Cerebellum (tissue), 4 donors: ENCODE measurements at places on chromosomes 13 and 19. TPM values are rescaled to one million over a fixed set of nuclear protein-coding genes. Genes with fewer than 3 reads are reported as not detected.

DNA sequence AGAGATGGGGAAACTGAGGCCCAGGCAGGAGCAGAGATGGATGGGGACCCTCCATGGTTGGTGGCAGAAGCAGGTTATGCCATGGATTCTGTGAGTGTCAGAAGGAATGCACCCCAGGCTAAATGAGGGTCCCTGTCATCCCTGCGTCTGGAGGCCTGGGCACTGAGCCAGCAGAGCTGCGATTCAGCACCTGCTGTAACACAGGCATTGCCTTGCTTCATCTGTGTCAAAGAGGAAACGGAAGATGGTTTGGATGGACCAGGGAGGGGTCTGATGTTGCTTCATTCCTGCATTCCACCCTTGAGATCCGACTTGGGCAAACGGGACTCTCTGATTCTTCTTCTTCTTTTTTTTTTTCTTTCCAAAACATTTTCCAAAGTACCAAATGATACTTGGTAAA, 1.2 kb downstream of the C5AR1 start:
- DNase-seq, result no peak

GRCh38 chr19:7898967-7899366, 4.7 kb upstream of the MAP2K7 start:
- DNase-seq, result no peak

DNA sequence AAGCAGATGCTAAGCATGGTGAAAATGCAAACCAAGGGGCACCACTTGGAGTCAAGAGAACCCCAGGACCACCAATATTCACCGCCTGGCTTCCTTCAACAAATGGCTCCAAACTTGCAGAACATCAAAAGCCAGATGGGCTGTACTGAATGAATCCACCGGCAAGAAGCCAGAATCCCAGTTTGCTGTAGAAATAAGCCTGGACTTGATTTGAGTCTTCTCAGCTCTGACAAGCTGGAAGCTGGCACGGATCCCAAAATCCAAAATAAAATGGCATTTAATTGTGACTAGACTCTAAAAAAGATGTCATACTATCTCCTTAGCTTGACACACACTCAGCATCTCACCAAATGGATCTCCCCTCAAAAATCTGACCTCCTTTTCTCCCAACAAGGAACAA, 11.9 kb downstream of the EFNB2 start:
- DNase-seq, result peak; percentile 62

DNA sequence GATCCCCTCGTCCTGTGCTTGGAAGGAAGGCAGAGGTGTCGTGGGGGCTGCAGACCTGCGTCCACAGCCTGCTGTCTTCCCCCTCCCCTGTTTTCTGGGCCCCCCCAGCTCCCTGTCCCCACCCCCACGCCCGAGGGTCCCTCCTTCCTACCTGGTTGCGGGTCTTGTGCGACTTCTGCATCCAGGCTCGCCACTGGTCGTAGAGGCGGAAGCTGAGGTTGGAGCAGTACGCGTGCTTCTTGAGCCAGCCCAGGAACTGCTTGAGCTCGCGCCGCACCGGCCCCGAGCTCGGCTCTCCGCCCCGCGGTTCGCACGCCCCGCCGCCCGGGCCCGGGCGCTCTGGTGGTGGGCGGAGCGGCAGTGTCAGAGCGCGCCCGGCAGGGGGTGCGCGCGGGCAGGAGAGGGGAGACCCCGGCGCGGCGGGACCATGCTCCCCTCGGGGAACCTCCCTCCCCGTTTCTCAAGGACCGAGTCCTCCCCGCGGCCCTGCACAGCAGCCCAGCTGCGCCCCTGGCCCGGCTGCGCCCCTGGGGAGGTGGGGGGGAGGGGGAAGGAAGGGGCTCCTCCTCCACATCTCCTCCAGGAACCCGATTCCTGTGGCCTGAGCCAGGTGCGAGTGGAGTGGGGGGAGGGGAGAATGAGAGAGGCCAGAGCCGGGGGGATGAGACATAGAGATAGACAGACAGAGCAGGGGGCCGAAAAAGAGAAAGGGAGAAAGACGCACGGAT, 5.7 kb downstream of the REX1BD start:
- peak; percentile 82 for DNase-seq

- no peak for DNase-seq
Measured at GRCh38 chr13:50205581-50205980, 190.3 kb downstream of the KCNRG start.

- DNase-seq, result no peak
Measured at GRCh38 chr13:100502446-100502845, 86.1 kb downstream of the GGACT start.

- DNase-seq, result peak; percentile 83
Measured at GRCh38 chr13:24160458-24161009, at the start of gene SPATA13. Gene SPATA13, plus strand, starts transcription at chr13:24160720. Its CDS starts 62,210 bp downstream, at chr13:24222930.

GRCh38 chr13:99313501-99313900, 6.3 kb upstream of the GPR183 start:
- DNase-seq, result no peak

DNA sequence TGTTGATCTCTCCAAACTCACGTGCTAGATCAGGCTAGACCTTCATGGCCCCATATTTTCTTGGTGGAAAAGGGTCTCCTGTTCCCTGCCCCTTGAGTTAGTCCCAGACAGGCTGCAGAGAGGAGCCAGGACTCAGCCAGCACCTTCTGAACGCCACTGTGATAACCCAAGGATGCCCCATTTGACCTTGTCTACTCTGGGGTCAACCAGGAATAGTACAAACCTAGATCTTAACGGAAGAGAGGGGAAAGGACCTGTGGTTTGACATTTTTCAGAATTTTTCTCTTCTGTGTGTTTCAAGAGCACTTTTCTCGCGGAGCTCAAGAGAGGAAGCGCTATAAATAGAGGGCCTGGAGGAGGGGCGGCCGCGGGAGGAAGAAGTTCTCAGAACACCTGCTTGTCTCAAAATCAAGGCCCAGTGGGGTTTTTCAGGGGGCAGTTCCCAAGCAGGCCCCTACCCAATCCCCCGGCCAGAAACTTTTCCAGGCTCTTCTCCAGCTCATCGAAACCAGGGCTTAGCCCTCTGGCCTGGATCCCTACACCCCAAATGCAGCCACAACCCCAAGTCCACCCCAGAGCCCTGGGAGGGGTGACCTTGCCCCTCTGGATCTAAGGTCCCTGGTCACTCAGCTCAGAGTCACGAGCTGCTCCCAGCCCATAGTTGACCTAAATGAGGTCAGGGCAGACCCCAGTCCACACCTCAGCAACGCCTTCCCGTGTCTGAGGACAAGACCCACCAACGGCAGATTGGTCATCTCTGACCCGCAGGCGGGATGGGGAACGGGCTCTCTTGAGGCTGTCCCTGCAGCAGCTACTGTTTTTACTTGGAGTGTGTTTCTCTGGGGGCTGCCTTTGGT, 75.6 kb upstream of the TM9SF2 start:
- DNase-seq, result no peak

DNA sequence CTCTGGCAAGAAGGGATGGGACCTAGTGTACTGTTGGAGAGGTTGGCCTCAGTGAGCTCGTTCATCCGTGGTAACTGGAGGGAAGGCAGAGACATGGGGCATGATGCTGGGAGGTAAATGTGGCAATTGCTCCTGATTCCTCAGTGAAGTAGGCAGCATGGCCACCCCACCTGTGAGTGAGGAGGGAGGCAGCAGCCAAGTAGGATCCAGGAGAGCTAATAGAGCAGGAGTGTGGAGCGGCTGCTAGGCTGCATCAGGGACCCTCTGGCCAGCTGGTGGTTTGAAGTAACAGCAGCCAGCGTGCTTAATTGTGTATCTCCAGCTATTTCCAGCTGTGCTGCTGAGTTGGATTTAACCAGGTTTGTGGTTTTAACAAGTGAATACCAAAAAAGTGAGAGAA, 24.7 kb downstream of the TM9SF2 start:
- DNase-seq, result no peak

- DNase-seq, result no peak
Measured at GRCh38 chr13:38990693-38991092, at the start of gene STOML3. Gene STOML3, minus strand, starts transcription at chr13:38990831. Its CDS starts 110 bp downstream, at chr13:38990721.

DNA sequence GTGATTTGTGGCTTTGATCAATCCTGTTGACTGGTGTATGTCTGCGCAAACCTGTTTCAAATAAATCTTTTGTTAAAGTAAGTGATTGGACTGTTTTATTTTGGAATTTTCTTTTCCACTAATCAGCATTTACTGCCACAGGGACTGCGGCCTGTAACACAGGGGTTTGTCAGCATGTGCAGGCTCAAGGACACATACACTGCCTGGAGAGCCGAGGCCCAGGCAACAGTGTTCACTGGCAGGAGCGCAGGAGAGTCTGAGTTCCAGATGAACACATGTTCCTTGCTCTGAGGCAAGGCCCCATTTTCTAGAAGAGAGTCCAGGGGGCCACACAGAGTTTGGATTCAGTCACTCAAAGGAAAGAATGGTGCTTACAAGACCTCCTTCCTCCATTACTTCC, 26.0 kb downstream of the SHISA2 start:
- DNase-seq, result no peak

GRCh38 chr13:56412856-56413255, 727.9 kb upstream of the PRR20A start:
- no peak for DNase-seq

DNA sequence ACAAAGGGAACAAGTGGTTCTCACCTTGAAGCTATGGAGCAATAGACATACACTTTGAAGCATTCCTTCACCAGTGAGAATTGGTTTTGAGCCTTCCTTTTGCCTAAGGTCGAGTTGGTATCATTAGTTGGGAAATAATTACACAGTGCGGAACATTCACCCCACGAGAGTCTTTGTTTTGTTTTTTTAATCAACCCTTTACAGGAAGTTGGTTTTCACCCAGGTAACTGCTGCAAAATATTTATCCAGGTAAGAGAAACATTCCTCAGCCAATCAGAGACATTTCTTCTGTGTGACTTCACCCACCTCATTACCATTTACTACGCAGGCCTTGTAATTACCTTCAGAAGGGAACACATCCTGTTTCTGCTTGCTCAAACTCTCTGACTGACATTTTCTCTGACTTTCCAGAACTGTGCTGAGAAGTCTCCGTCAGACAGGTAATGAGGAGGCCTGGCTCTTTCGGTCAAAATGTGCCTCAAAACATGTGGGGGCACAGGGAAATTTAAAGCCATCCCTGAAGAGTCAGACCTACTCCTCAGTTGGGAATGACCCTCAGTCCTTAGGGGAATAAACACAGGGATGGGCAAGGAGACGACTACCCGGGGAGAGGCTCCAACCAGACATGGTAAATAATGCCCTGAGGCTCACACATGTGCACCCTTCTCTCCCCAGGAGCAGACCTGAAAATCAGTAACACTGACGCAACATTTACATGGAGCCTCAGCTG, 22.7 kb upstream of the SERP2 start:
- no peak for DNase-seq

- DNase-seq, result no peak
Measured at GRCh38 chr19:6710273-6711077, 10.0 kb downstream of the C3 start.

GRCh38 chr19:16301999-16302694, 22.5 kb upstream of the KLF2 start:
- DNase-seq, result no peak

DNA sequence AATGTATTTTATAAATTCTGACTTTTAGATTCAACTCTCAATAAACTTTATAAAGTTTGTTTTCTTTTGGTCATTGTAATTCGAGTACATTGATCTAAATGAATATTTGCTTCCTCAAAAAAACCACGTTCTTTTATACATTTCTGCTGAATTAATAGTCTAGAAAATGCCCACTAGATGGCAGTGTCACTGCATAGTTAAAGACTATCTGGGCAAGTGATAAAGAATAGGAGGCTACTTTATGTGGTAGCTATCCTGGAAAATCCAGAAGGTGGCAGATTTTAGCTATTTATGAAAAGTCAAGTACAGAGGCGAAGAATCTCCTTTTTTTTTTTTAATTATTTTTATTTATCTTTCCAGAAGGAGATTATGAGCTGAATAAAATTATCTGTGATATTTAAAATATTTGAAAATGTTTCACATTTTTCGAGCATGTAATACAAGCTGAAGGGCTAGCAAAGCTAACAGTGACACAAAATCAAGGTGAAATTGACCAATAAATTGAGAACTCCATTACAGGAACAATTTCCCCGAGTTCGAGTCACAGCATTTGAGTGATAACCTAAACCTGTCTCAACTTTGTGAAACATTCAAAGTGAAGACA, 221.8 kb downstream of the OLFM4 start:
- DNase-seq, result peak; percentile 75

- DNase-seq, result peak; percentile 29
Measured at GRCh38 chr13:100954430-100955305, 280.1 kb upstream of the TMTC4 start.

DNA sequence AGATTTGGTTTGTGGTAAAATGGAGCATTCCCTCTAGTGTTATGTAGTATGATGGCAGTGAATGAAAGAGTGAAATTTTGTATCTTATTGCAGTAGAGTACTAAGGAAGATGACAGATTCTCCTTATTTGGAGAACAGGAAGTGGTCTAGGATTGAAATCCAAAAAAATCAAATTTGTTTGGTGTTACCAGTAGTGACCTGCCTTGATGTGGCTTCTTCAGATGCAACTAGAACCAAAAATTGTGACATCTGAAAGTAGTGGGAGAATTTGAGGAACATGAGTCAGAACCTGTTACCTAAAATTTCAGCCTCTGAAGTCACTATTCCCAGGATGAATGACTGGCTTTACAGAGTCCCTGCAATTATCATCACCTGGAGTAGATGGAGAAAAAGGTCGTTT, 165.9 kb downstream of the KLF5 start:
- no peak for DNase-seq

DNA sequence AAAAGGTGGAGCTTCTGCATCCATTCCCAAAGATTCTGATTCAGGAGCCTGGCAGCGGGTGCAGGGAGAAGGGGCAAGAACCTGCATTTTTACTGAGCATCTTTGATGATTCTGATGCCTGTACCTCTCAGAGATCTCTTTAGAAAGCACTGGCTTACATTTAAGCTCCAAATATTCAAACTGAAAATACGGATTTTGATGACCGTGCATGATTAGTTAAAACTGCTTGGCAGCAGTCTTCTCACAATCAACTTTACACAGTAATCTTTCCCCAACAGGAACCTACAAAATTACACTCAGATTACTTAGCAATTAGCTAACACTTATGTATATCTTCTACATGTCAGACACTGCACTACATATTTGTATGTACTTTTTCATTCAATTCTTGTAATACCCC, 108.9 kb downstream of the DOCK9 start:
- no peak for DNase-seq

- no peak for DNase-seq
Measured at GRCh38 chr19:4338441-4339355, at the start of gene STAP2. Gene STAP2, minus strand, starts transcription at chr19:4338827. Its CDS starts 74 bp downstream, at chr19:4338753.

UBE2L5 gene
- 0.64 TPM for total RNA-seq

AMER2 gene
- total RNA-seq, result 113 TPM

P2RY11 gene
- total RNA-seq, result 4.9 TPM

ERCC1 gene
- 36.9 TPM for total RNA-seq

MEDAG gene
- 0.27 TPM for total RNA-seq

POU2F2 gene
- total RNA-seq, result 3.7 TPM

LILRB1 gene
- 0.54 TPM for total RNA-seq

PSG2 gene
- total RNA-seq, result not detected

KLK12 gene
- total RNA-seq, result not detected
